ENCODE measurements at places on chromosomes 2 and 18. TPM values are rescaled to one million over a fixed set of nuclear protein-coding genes. Genes with fewer than 3 reads are reported as not detected.

The UGT1A1 gene
- not detected for total RNA-seq

The AQP4 gene
- total RNA-seq = not detected

The CAVIN2 gene
- total RNA-seq = 10.9 TPM

The PSME4 gene
- 19.1 TPM for total RNA-seq

The FOXD4L1 gene
- 0.52 TPM for total RNA-seq

The TMEM247 gene
- not detected for total RNA-seq

The IL1R2 gene
- total RNA-seq = not detected

The IL1B gene
- total RNA-seq = 2.6 TPM

The KIF1A gene
- 79.1 TPM for total RNA-seq

The CRACDL gene
- 14.8 TPM for total RNA-seq

The SLC14A1 gene
- total RNA-seq = 12.5 TPM

The HADHA gene
- 110 TPM for total RNA-seq

The SEC11C gene
- total RNA-seq = 77.1 TPM

The TDRD15 gene
- total RNA-seq = not detected

The DLGAP1 gene
- 0.52 TPM for total RNA-seq

The CNTNAP5 gene
- 0.33 TPM for total RNA-seq

The SPEG gene
- total RNA-seq = 3.6 TPM
